Esophagus squamous epithelium (tissue), 5 donors: ENCODE measurements at places on chromosomes 7 and 10.

- DNase-seq: no peak
These were observed 967 bp upstream of the GLI3 start for GRCh38 chr7:42237811-42238541.

DNA sequence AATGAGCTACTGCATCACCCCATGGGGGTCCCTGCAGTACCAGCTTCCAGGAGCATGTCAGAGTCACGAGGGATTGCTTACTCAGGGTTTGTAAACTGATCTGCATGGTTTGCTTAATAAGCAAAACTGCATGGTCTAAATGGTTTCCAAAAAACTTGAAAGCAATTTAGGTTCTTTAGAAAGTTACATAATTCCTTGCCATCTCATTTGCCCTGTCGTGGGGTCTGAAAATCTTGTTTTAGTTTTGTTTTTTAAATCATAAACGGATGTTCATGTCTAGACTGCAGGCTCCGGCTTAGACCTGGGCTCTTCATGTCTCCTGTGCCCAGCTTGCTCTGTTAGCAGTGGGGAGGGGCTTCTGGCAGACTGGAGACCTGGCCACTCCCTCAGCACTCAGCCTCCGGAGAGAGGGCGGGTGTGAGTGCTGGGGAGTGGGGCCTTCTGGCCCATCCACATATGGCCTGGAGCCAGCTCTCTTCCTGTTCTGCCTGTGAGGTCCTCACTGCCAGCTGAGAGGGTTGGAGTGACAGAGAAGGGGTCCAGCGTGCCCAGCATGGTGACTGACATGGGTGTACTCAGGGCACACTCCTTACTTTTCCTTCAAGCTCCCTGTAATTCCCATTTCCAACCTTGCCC lies 17.5 kb downstream of the PRF1 start:
- DNase-seq: no peak

DNA sequence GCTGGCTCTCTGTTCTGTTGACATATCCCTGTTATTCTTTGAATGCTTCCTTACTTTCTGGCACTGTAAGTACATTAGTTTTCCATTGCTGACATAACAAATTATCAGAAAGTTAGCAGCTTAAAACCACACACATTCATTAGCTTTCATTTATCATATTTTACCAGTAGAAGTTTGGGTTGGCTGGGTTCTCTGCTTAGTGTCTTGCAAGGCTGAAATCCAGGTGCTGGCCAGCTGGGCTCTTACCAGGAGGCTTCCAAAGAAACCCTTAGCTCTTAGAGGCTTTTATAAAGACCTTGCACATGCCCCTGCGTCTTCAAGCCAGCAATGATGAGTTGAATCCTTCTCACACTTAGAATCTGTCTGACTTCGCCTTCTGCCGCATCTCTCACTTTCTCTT lies 160.6 kb downstream of the MLLT10 start:
- no peak for DNase-seq

DNA sequence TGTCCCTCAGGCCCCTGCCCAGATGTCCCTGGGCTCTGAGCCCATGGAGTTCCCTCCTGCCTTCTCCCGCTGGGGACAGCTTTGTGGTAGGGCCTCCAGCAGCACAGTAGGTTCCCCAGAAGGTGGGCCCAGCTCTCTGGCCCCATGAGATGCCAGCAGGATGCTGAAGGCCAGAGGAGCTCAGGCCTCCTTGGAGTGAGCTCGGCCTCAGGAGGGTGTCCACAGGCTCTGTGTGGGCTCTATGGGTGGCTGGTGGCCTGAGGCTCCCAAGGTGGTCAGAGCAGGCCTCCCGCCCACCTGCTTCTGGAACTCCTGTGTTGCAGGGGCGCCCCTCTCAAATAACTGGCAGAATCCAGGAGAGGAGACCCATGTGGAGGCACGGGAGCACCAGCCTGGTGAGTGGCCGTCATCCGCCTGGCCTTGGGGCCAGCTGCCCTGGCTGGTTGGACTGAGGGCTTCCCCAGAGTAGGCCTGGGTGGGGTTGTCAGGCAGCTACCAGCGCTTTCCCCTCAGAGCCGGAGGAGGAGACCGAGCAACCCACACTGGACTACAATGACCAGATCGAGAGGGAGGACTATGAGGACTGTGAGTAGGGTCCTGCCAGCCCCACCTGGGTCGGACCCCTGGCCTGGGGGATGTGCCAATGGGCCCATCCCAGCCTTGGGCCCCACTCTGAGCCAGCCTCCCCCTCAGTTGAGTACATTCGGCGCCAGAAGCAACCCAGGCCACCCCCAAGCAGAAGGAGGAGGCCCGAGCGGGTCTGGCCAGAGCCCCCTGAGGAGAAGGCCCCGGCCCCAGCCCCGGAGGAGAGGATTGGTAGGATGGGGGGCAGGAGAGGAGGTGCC lies 3.2 kb downstream of the AEBP1 start:
- DNase-seq: no peak

DNA sequence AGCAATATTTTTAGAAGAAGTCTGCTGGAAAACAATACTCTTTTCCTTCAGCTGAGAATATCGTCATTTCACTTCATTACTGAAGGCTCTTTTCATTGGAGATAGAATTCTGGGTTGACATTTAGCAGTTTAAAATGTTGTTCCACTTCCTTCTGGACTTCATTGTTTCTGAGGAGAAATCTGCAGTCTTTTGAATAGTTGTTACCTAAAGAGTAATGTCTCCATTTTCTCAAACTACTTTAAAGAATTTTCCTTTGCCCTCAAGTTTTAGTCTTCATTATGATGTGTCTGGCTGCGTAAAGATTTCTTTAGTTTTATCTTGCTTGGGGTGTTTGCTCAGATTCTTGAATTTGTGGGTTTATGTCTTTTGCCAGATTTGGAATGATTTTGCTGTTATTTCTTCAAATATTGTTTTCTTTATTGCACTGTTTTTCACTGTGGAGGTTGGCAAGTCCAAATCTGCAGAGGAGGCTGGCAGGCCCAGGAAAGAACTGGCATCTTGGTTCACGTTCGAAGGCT lies 136.3 kb downstream of the DNAJB6 start:
- no peak for DNase-seq

DNA sequence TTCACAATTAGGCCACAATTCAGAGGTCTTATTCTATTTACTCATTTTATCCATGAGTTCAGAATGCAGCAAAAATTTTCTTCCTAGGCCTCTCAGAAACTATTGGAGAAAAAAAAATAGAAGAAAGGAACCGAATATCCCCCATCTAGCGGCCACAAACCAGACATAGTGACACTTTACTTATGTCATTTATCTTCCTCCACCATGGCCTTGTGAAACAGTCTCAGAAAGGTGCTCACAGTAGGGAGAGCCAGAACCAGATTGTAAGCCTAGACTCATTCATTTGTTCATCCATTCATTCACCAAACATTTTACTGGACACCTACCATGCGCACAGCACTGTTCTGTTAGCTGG lies 16.0 kb downstream of the CREB3L2 start:
- DNase-seq: no peak

DNA sequence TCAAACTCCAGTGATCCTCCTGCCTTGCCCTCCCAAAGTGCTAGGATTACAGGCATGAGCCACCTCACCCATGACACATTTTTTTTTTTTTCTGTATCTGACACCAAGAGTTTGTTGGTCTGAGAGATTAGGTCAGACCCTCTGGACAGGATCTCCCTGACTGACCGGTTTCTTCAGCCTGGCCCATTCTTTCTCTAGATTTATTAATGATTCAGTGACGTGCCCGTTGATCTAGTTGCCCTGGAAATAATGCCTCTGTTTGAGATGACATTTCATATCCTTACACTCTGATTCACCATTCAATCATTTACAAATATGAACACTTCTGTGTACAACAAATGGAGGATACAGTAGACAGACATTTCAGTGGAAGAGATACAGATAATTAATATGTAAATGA lies 1.4 kb upstream of the ZNF212 start:
- DNase-seq: no peak

DNA sequence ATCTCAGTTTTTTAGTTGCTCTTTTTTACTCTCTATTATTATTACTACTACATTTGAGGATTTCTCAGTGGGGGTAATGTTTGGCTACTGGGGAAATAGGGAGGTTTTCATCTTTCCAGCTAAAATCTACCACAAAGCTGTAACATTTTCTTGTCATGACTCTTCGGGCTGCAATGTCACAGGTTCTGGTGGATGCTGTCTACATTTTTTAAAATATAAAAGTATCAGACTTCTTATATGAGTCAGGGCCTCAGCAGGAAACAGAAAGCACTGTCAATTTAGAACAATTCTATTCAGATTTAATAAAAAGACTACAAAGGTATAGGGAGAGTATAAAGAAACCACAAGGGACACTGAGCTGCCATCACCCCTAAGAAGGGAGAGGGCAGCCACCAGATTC lies 61.6 kb downstream of the DNAJC12 start:
- no peak for DNase-seq

DNA sequence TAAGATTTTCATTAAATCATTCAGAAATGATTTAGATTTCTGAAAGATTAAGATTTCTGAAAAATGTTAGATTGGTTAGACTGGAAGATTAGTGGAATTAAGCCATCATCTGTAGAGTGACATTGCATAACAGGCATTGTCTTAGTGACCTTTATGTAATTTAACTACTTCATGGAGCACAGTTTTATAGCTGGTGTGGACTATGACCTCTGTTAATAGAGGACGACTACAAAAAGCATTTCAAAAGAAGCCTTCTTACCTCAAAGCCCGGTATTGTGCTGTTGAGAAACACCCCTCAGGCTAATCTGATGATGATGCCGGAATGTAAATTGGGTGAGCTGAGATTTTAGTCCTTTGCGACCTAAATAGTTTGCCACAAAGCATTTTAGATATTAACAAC lies 55.6 kb downstream of the GALNT11 start:
- DNase-seq: no peak

DNA sequence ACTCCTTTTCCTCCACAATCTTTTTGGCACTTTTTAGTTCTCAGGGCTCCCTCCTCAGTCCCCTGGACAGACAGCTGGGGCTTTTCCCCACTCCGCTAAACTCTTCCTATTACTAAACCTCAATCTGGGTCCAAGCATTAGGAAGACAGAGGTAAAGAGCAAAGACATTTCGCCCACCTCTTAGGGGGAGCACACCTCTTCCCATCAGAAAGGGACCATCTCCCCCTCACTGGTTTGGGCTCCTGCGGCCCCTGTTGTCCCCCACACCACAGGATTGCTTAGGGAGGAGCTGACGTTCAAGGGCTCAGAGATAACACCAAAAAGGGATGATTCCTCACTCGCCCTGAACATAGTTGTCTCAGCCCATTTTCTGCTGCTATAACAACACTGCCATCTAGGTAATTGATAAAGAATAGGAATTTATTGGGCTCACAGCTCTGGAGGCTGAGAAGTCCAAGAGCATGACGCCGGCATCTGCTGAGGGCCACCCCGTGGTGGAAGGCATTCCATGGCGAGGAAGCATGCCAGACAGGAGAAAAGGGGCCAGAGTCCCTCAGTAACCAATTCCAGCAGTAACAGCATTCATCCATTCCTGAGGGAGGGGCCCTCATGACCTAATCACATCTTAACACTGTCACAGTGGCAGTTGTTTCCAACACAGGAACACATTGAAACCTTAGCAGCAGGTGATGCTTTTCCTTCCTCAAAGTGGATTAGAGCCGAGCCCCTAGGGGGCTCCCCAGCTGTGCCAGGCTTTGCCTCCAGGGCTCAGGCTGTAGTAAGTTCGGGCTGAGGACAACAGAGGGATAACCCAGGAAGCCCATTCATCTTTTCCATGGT lies 209.6 kb downstream of the EBF3 start:
- DNase-seq: no peak

- no peak for DNase-seq
These were observed 162.6 kb downstream of the PPP1R3A start for GRCh38 chr7:113756250-113756649.

DNA sequence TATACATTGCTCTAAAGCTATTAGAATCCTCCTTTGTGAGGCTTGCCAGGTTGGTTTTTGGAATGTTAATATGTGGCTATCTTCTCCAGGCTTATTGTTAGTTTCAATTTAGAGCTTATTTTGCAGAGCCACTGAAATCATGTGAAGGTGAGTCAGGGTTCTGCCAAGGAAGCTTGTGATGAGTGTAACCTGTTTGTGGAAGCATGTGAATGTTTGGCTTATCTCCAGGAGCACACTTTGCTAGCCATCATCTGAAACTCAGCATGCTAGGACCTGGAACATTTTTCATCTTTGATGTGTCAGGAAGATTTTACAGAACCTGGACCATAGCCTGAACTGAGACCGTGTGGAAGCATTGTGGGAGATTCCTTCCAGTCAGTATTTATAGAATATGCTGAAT lies 197.3 kb downstream of the PPP1R9A start:
- DNase-seq: no peak

DNA sequence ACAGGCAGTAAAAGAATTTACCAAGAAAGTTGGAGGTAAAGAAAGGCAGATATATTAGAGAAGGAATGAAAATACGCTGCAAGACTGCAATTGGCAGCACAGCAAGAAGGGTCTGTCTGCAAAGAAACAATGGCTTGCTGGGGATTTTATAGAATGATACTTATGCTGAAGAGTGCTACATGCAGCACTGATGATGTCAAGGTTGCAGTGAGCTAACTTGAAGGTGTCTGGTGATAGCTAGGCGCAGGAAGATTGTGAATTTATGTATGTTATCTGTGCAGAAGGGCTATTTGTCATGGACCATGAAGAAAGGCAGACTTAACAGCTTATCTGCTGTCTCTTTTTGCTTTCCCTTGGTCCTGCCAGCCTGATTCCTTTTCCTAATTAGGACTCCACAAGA lies 319.3 kb upstream of the KMT2E start:
- no peak for DNase-seq

DNA sequence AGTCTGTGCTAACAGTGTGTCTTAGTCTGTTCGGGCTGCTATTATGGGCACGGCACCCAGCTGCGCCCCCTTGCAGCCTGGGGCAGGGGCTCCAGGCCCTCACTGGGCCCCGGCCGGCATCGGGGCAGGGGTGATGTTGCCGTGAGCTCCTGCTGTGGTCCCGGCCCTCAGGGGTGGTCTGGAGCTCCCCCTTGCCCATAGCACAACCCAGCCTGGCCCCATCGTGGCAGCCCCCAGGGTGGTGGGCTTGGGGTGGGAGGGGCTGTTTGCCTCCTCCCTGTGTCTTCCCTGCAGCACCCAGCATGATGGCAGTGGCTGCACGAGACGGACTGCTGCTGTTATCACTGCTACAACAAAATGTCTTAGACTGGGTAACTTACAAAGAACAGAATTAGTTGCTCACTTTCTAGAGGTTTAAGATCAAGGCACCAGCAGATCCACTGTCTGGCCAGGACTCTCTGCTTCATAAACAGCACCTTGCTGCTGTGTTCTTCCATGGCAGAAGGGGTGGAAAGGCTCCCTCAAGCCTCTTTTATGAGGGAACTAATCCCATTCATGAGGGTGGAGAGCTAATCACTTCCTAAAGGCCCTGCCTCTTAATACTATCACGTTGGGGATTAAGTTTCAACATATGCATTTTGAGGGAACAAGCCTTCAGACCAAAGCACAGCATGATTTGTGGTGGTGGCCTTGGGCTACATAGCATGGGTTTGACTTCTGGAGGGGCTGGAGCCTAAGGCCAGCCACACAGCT lies 149.5 kb downstream of the SEC23IP start:
- DNase-seq: no peak

DNA sequence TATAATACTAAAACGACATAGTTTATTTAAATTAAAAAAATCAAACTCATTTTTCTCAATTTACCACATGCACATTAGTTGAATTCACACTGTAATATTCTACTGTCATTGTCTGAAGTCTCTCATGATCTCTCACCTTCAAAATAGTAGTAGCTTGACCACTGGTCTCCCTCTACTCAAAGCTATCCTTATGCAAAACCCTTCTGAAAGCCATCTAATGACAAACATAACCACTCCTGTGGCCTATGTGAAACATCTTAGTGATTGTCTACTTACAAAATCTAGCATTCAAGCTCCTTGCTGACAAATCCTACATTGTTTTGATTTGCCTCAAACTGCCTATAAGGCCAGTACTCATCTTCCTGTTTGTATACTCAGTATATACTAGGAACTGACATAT lies 606.0 kb upstream of the GHITM start:
- DNase-seq: no peak

- DNase-seq: no peak
These were observed 48.3 kb downstream of the ADRA2A start for GRCh38 chr10:111125102-111125501.
